Renal cortex interstitium (tissue), 15 donors: ENCODE measurements at places on chromosomes 2 and 18.

DNA sequence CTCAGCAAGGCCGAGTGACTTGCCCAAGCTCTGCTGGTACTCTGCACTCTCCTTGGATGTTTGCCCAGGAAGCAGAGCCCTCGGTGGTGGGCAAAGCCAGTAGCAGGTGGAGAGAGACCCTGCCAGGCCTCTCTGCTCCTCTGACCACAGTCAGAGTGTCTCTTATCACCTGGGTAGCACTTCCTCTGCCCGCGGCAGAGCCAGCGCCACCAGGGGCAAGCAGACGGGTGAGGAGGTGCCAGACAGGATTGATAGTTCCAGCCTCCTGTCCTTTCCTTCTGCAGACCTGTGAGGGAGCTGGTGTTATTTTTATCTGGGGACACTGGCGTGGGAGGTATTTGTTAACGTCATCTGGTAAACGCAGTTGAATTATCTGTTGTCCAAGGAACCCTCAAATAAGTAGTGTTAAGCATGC, 152.9 kb downstream of the SMAD7 start:
- DNase-seq = no peak

DNA sequence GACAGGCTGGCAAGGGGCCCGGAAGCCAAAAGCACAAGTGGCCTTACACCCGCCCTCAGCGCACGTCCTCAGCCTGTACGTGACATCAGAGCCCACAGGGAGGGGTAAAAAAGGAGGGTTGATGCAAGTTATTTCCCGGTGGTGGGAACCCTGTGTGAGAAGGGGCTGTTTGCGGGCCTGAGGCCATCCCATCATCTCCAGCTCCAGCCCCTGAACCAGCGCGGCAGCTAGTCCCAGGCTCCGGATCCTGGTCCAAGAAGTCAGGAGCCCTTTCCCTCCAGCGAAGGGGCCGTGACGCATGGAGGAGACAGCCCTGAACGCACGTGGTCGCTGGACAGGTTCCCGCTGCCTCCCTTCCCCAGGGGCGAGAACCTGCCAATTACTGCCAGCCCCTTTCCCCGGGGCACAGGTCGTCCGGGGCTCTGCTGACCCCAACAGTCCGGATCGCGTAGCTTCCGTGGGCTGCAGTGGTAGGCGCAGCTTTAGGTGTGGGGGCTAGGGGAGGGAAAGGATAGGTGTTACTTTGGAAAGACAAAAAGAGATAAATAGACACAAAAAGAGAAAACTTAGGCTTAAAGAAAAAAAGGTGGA, 1.3 kb upstream of the LRP2 start:
- no peak for DNase-seq

DNA sequence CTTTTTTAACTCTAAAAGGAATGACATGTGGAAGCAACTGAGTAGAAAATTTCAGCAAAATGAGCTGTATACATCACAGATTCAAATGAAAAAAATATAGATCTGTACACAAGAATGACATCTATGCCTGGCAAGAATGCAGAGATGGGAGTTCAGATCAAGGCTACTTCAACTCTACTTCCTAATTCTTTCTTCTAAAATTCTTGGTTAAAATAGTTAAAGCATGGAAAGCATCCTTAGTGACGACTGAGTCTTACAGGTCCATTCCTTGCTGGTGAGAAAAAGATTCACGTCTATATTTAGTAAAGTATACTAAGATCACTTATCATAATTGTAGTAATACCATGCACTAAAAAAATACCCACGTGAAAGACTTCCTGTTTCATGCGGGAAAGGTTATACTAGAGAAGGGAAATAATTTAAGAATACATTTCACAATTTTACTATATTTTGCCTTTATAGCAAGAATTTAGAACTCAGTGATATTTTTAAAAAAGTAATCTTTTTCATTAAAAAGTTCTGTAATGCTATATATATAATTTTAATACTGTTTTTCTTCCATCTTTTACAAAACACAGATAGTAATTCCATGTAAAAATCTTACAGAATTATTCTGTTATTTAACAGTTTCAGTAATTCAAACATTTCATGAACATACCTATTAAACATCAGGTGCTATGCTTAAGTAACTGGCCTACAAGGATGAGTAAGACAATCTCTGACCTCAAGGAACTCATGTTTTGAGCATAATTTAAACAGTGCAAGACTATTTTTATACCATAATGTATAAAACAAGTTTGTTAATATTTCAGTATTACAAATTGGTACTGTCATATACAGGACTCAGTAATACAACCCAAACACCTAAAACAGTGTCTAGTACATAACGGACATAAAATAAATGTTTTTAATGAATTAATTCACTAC, 159.6 kb downstream of the BAZ2B start:
- no peak for DNase-seq

- no peak for DNase-seq
These were observed 13.2 kb upstream of the SS18 start for GRCh38 chr18:26103579-26103978.

GRCh38 chr2:11983870-11984269, 237.4 kb downstream of the LPIN1 start:
- DNase-seq = no peak

DNA sequence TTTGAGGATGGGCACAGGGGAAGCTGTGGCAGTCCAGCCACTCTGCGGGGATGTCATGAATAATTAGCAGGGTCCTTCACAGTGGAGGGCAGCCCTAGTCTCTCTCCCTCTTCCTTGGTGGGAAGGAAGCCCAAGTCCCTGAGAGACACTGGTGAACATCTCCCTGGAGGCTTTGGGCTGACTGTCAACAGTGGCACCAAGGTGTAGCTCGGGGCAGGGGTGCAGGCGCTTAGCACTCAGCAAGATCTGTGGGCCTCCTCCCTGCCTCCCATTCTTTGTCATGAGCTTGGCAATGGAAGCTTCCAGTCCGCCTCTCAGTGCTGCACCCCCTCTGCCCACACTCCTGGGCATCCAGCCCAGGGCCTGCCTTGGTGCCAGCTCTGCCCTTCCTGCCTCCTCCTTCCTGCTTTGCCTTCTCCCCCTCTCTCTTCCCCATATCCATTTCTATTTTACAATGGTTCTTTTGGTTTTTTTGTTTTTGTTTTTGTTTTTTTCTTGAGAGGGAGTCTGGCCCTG, 59.4 kb downstream of the STEAP3 start:
- DNase-seq = no peak

GRCh38 chr18:43004421-43004820, 111.1 kb downstream of the RIT2 start:
- no peak for DNase-seq

DNA sequence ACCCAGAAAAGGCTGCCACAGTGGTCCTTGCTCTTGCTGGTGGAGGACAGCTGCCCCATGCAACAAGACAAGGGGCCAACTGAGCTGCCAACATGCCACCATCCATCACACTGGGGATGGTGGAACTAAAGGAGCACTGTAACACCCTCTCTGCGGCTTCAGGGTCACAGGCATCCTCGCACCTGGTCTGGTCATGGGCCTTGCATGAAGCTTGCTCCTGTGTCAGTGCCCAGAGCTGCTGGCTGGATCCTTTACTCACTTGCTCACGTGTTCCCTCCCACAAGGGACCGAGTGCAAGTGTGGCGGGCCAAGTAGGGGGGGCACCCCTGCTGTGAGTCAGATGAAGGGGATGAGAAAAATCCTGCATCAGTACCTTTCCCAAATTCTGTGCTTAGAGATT, 972.3 kb upstream of the DDX18 start:
- DNase-seq = no peak

DNA sequence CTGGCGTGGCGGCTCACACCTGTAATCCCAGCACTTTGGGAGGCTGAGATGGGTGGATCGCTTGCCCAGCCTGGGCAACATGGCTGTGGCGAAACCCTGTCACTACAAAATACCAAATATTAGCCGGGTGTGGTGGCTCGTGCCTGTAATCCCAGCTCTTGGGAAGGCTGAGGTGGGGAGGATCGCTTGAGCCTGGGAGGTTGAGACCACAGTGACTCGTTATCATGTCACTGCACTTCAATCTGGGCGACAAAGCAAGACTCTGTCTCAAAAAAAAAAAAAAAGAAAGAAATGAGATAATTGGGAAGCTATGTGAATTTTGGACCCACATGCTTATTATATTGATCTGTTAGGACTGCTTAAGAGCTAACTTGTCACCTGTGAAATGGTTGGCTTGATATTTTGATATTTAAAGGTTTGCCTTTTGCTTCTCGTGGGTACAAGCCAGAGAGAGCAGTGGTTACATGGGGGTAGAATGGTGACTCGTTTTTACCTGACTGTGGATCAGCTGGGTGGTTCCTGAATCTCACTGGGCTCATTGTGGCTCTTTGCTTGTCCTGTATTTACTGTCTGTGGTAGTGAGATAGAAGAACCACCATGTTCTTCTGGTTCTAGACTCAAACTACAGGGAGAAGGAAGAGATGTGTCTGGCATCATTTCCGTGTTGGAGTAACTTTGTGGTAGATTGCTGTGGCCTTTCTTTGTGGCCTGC, 28.9 kb downstream of the ZNF532 start:
- DNase-seq = no peak

DNA sequence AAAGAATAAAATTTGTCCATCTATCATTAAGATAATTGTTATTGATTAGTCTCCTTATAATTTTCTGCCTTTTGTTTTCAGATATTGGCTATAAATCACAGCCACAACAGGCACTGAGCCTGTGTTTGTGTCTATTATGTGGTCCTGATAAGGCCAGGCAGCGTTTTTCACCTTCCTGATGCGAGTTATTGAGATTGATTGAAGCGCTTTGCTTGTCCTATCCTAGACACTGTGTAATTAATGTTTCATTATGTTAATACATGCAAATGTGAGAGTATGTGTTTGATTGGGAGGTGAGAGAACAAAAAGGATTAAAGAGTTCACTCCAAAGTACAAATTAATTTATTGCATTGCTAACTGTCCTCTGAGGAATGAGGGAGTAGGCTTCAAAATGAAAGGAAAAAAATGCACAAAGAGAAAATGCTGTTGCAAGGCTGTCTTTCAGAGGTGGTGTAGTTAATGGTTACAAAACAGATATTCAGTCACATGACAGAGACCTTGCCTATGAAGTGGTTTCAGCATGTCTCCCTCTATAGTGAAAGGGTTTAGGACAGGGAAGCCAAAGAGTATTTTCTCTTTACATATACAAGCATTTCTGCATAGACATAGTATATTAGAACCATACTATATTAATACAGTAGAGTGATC, 391.1 kb downstream of the DCC start:
- DNase-seq = no peak

GRCh38 chr18:36314098-36314497, 16.6 kb downstream of the FHOD3 start:
- no peak for DNase-seq

GRCh38 chr2:20507166-20507692, 60.4 kb downstream of the RHOB start:
- DNase-seq = no peak

DNA sequence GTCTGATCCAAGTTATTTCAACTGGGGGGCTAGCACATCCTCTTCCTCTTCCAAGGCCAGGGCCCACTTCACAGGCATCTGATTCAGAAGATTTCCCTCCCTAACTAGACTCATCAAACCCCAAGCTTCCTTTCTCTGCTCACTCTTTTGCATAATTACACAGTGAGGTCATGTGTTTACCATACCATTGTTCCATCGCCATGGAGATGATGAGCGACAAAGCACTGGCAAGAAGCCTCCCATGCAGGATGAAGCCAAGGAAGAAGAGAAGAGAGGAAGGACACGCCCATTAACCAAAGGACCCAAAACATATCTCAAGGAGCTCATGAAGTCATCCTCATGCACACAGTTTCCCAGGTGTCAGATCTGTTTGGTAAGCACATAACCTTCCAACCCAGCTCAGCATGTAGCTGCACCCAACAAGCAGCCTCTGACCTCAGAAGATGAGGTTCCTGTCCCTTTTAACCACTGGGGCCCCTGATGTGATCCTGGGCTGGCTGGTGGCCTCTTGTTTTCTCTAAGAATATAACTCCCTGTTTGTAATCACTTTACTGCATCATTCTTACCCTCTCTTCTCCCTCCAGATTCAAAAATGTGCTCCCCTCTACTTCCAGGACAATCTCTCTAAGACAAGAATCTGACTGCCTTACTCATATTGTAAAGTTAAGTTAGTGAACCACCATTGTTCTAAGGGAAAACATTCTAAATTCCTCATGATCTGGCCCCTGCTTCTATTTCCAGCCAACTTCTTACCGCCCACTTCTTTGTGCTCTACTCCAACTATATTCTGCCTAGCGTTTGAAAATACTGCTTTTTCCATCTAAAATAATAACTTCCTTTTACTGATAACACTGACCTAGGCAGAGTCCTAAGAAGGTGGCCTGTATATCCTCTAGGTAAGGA, 190.1 kb downstream of the TTC32 start:
- DNase-seq = no peak

DNA sequence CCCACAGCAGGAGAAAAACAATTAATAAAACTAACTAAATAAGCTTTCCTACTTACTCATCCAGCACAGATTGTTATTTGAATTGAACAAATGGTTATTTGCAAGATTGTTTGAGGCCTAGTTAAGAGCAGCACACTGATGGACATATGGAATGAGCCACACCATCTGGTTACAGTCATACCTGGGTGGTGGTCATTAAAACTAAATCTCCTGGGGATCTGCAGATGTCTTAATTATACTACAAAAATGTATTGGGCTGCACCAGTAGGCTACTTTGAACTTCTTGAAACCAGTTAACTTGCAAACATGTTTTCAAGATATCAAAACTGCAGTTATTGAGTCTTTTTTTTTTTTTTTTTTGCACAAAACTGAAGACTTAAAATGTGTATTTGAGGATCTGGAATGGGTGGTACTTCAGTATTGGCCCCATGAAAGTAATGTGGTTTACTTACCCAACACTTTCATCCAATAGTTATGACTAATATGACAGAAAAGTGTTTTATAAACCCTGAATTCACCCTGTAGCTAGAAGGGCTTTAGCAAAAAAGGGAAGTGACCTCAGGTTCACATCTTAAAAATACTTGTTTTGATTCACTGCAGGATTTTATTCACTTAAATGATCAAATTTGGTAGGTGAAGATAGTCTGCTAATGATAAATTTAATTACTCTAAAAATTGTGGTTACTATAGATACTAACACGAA, 10.8 kb downstream of the AGFG1 start:
- DNase-seq = no peak

DNA sequence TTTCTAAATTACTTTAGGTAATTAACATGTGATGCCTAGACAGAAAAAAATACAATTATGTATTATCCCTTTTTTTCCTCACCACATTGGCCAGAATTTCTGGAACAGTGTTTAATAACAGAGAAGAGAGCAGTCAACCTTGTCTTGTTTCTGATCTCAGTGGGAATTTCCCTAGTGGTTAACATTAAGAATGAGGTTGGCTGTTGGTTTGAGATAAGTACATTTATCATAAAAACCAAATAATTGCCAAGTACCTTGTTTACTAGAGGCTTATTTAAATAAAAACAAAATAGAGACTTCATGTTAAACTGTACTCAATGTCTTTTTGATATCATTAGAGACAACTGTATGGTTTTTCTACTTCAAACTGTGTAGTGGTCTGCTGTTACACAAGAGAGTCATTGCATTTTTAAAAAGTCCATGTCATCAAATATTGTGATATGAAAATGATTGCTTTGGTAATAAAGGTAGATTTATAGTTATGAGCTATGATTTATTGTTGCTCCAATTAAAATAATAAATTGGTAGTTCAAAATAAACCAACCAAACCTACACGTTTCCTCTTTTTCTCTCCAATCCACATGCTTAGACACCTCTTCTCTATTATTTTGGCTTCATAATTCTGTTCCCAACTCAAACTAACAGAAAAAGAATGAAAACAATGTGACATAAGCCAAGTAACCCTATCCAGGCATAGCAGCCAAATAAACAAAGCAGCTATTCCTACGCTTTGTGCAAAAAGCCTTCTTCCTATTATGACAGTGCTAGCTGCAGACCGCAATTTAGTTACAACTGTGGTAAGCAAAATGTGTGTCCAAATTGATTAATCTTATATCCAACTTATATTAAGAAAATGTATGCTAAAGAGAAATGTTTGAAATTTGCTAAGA, 20.9 kb upstream of the TANK start:
- DNase-seq = no peak

- DNase-seq = no peak
These were observed 57.8 kb downstream of the PKDCC start for GRCh38 chr2:42105330-42106256.
